ENCODE measurements at places on chromosomes 1 and 21.

DNA sequence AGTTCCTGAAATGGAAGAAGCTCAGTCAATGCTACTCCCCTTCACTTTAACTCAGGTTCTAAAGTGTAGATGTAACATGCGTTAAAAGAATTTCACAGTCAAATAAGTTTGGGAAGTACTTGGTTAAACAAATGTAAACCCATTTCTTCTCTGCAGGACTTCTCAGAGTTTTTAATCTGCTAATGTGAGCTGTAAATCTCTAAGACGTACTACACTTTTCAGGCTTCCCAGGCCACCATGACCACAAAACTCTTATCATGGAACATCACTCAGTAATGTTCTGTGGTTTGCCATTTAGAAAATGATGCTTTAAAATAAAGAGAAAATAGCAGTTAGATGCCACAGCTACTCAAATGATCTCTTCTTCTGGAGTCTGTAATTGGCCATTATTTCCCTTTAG, 104.3 kb downstream of the HHIPL2 start:
- DNase-seq = no peak

DNA sequence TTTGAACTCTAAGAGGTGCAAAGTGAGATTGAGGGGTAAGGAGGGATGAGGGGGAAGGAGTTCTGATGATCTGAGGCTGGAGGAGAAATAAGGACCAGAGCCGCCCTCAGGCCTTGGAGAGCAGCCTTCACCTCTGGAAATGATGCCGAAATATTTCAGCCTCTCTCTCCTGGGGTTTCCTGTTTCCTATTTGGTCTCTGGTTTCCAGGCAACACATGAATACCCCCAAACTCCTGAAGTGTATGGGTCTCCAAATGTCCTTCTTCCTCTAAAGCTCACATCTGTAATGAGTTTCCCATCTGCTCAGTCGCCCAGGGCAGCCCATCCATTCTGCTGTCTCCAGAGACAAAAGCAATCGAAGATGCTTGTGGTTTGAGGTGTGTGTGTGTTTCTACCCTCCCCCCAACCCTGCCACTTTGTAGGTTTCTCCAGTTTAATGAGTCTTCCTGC, 52.0 kb upstream of the FAM20B start:
- no peak for DNase-seq

- no peak for DNase-seq
Observed at GRCh38 chr1:183859119-183859518, 54.2 kb downstream of the RGL1 start.

DNA sequence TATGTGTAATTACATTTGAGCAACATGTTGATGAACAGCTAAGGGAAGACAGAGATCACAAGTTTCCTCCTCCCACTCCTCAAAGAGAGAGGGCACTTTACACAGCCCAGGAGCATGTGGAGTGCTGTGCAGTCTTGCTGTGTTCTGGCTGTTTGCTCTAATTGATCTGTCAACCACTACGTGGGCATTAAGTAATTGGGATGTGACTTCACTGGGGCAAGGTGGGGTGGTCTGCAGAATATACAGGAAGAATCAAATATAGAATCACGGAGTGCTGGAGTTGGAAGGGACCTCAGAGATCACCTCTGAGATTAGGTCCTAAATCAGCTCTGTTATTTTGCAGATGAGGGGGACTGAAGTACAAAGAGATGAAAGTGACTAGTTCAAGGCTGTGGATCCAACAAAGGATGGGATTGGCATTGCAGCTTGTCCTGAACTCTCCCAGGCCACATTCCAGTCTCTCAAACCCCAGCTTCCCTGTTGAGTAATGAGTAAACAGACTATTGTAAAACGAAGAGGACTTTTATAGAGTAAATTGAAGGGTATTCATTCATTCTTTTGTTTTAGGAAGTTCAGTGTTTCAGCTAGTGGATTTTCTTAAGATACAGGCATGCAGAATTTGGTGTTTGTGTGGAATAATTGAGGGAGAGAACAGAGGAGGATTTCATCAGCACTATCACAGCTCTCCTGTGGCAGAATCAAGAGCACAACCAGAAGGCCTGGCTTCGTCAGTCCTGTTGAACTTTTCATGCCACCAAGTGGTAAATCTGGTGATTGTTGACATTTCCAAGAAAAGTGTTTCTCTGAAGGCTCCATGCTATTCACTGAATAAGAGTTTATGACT, 22.4 kb downstream of the NOS1AP start:
- no peak for DNase-seq

- DNase-seq = peak; percentile 63
Observed at GRCh38 chr1:96309783-96310182, 411.8 kb upstream of the PTBP2 start.

GRCh38 chr1:235006132-235006721, 122.4 kb downstream of the TOMM20 start:
- no peak for DNase-seq

DNA sequence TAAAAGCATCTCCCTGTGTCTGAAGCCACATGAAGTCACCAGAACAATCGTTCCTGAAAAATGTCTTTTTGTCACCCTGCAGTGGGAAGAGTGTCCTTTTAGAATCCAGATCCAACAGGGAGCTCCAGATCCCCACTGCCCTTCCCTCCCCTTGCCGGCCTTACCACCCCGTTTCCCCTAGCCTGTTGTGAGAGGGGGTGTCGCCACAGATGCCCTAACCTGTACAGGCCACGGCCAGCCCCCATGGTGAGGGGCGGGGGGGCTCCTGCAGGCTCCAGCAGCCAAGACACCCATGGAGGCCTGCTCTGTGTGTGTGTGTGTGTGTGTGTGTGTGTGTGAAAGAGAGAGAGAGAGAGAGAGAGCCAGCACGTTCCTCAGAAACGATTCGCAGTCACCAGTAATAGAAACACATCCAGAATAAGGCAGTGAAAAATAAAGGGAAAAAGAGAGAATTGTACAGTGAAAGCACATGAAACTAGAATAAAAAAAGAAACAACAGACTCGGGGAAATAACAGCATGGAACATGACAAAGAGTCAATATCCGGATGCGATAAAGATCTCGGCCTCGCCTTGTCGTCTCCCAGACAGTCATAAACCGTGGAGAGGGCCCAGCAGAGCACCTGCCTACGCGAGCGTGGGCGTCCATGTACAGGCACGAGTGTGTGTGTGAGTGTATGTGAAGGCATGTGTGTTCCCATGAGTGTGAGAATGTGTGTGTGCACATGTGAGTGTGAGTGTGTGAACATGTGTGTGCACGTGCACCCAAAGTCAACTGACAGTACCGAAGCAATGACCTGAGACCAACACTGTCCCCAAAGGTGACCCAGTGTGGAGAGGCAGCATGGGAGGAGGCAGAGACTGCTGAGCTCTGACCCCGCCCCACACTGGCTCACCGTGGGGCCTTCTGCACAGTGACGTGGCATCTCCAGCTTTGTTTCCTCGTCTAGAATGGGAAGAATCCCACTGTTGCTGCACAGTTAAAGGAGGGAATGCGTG, 303.8 kb downstream of the NPHP4 start:
- DNase-seq = no peak

DNA sequence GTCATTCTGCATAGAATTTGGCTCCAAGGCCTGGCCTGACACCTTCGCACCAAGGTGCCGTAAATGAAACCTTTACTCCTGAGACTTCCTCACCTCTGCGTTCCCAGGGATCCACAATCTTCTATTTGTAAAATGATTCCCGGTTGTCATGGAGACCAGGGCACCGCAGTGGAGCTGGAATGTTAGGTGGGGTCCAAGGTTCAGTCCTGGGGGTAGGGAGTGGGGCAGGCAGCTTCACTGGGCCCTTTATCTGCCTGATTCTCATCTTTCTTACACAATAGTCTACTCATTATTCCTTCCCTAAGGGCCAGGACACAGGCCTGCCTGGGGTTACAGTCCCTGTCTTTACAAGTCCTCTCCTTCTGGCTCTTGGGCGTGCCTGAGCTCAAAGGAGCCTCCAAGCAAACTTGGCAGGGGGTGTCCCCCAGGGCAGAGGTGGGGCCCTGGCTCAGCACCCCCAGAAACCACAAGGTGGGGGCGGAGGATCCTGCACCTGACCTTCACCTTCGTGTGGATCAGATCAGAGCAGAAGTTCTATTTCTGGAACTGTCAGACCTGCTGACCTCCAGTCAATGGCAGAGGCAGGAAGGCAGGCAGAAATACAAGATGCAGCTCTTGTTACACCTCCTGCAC, 51.1 kb downstream of the RIPK4 start:
- DNase-seq = no peak

DNA sequence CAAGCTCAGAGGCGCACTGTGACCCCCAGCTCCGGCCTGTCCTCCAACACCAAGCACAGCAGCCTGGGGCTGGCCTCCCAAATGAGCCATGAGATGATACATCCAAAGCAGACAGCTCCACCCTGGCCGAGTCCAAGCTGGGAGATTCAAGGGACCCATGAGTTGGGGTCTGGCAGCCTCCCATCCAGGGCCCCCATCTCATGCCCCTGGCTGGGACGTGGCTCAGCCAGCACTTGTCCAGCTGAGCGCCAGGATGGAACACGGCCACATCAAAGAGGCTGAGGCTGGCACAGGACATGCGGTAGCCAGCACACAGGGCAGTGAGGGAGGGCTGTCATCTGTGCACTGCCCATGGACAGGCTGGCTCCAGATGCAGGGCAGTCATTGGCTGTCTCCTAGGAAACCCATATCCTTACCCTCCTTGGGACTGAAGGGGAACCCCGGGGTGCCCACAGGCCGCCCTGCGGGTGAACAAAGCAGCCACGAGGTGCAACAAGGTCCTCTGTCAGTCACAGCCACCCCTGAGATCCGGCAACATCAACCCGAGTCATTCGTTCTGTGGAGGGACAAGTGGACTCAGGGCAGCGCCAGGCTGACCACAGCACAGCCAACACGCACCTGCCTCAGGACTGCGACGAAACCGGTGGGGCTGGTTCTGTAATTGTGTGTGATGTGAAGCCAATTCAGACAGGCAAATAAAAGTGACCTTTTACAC, 29.1 kb downstream of the SLC19A1 start:
- DNase-seq = no peak

GRCh38 chr1:18938707-18939070, 17.8 kb downstream of the IFFO2 start:
- DNase-seq = no peak

GRCh38 chr21:38927776-38928175, 122.0 kb downstream of the ETS2 start:
- DNase-seq = peak; percentile 3

GRCh38 chr1:21782349-21782867, 541 bp downstream of the USP48 start:
- no peak for DNase-seq

- peak; percentile 65 for DNase-seq
Observed at GRCh38 chr21:41684381-41685245, 82.2 kb downstream of the RIPK4 start.

GRCh38 chr21:14858311-14858710, 206.5 kb downstream of the NRIP1 start:
- no peak for DNase-seq

GRCh38 chr21:45291613-45292398, 4.1 kb upstream of the POFUT2 start:
- peak; percentile 38 for DNase-seq

- no peak for DNase-seq
Observed at GRCh38 chr1:225811622-225812487, 1.9 kb downstream of the EPHX1 start.

GRCh38 chr1:206908038-206908437, 10.8 kb downstream of the IL24 start:
- no peak for DNase-seq

DNA sequence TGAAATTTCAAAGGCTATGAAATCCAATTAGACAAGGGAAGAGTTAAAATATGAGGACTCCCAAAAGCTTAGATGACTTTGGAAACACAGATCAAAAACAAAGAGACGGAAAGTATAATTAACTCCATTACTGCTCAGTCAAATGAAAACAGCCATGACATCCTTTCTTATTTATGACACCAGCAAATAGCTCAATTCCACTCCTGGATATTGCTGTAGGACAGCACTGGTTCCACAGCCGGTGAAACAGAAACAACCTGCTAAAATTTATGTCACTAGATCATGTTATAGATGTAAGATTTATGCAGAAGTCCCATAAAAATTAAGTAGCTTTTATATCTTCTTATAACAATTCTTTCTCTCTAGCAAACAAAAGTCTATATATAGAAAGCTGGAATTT, 65.6 kb upstream of the RRP15 start:
- no peak for DNase-seq

- no peak for DNase-seq
Observed at GRCh38 chr1:231160895-231161666, 777 bp upstream of the TRIM67 start.

- no peak for DNase-seq
Observed at GRCh38 chr1:164617377-164618201, 58.6 kb downstream of the PBX1 start.

DNA sequence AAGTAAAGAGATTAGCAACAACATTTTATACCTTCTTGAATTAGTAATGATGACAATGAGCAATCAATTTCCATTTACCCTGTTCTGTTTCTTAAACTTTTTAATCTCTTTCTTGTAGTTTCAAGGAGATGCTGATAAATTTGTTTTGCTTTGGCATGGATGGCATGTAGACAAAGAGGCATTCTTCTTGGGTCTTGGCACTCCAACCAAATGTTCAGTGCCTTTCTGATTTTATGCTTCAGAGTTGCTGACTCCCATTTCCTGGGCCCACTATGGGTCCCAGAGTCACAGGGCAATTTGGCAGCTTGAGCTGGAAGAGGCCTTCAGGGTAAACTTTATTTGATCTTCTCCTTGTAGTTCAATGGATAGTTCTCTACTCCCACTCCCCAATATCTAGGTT, 42.1 kb upstream of the OSBPL9 start:
- DNase-seq = no peak
